Esophagus mucosa (tissue), 1 donor: ENCODE measurements at places on chromosomes 3 and 15. TPM values are rescaled to one million over a fixed set of nuclear protein-coding genes. Genes with fewer than 3 reads are reported as not detected.

The RASGRF1 gene
- 0.12 TPM for total RNA-seq

The CORO2B gene
- 0.12 TPM for total RNA-seq

The GORASP1 gene
- total RNA-seq = 23.5 TPM

The DCLK3 gene
- 0.04 TPM for total RNA-seq

The COL6A5 gene
- total RNA-seq = 0.16 TPM

The IGDCC3 gene
- total RNA-seq = 0.08 TPM

The GP9 gene
- not detected for total RNA-seq

The C3orf38 gene
- total RNA-seq = 15.1 TPM

The FGF12 gene
- total RNA-seq = 0.72 TPM

The NCEH1 gene
- total RNA-seq = 5.3 TPM

The ALS2CL gene
- 55.7 TPM for total RNA-seq

The EXD1 gene
- total RNA-seq = not detected

The STRIT1 gene
- total RNA-seq = not detected

The TMC3 gene
- not detected for total RNA-seq

The IL20RB gene
- 94.7 TPM for total RNA-seq

The CHDH gene
- total RNA-seq = 1.6 TPM

The WHAMM gene
- 4.0 TPM for total RNA-seq
